Nucleus accumbens (tissue), 56 donors: ENCODE measurements at places on chromosomes 2 and 18.

GRCh38 chr2:234436482-234436837 is 60.4 kb downstream of the ARL4C start:
- DNase-seq: no peak

DNA sequence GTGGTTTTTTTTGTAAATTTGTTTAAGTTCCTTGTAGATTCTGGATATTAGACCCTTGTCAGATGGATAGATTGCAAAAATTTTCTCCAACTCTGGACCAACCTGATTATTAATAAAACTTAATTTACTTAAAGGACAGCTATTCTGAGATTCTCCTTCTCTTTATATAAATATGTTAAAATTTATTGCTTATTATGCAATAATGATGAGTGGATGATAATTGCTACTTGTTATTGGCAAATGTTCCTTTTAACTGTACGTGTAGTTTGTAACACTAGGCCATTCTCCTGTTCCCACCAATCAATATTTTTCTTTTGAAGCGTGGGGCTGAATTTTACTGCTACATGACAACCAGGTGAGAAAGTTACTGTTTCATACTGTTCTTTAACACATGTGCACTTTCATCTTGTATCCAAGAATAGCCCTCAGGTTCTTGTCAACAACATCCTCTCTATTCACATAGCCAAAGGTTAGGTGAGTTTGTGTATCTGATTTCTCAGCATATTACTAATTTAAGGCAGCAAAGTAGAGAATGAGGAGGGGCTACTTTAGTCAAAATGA is 16.6 kb upstream of the STK17B start:
- DNase-seq: no peak

GRCh38 chr2:23777826-23778225 is 149.1 kb downstream of the ATAD2B start:
- no peak for DNase-seq

DNA sequence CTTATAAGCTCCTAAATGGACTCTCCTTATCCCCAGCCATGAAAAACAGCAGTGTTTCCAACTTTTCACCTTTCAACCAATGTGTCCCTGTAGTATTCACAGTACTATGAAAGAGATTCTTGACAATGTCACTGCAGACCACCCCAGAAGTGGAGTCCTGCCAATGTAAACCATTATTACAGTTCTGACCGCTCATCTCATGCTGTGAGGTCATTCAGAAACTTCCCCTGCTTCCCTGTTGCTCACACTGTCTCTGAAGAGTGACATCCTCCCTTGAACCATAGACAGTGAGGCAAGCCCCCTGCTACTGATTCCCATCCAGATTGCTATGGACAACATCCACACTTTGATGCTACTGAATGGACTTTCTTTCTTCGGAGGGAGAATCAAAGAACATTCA is 1523.7 kb upstream of the ACVR2A start:
- DNase-seq: no peak

GRCh38 chr18:74488354-74488753 is 7.8 kb upstream of the CNDP2 start:
- DNase-seq: no peak

DNA sequence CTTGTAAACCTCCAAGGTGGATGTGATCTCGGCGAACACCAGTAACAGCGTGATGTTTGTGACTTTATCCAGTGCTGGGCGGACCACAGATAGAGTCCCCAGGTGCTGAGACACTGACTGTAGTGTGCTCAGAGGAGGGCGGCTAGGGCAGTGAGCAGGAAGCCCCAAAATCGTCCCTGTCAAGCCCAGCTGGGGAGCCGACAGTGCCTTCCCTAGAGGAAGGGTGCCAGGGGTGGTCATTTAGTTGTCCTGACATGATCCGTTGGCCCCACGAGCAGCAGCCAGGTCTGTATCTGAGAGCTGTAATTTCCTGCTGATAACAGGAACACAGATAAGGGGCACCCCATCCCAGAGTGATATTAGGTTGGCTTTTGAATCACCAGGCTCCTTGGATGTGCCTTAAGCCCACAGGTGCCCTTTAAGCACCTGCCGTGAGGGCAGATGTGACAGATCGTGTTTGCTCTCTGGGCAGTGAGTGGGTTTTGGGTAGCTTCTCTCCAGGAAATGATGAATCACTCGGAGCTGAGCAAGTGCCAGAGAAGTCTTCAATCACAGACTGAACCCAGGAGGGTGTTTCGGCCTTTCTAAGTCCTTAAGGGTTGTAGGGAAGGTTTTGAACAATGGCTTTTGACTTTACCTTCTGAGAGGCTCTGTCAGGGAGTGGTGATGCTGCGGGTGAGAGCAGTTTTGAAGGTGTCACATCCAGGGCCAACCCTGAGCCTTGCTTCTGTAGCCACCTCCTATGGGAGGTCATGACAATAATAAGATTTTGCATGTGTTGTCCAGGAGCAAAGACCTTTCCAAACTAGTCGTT is 7.7 kb downstream of the LPIN1 start:
- no peak for DNase-seq

- DNase-seq: no peak
Measured at GRCh38 chr2:165594231-165594934, 124.9 kb downstream of the CSRNP3 start.

DNA sequence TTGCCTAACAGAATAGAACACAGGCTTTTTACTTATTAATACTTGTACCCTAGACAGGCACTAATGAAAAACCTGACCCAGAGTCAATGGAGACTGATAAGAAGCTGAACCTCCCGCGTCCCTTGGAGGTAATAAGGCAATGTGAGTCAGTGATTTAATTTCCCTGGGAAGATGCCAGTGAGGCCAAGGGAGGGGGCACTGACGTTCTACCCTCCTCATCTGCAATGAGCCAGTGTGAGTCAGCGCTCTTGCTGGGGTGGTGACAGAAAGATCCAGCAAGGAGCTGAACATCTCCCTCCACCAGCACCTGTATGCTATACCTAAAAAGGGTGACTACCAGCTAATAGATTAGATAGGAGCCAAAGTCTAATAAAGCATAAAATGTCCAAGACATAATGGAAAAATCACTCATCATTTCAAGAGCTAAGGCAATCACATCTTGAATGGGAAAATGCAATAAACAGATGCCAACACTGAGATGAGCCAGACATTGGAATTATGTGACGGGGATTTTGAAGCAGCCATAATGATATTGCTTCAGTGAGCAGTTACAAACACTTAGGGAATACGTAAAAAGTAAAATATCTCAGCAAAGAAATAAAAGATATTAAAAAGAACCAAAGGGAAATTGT is 116.9 kb downstream of the TPGS2 start:
- peak; percentile 60 for DNase-seq

DNA sequence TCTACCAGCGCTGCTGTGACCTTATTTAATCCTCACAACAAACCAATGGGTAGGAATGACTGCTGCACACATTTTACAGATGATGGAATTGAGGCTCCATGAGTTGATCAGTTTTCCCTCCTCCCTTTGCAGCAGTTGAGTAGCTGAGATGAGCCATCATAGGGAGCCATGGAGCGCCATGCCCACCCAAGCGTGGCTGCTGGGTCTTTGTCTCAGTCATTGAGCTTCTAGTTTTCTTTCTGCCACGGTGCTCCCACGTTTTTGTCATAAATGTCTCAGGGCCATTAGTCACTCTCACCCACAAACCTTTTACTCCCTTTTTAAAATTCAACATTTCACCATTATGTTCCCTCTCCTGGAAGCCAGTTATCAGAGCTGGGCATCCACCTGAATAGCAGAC is 45.8 kb downstream of the TMEM17 start:
- no peak for DNase-seq

DNA sequence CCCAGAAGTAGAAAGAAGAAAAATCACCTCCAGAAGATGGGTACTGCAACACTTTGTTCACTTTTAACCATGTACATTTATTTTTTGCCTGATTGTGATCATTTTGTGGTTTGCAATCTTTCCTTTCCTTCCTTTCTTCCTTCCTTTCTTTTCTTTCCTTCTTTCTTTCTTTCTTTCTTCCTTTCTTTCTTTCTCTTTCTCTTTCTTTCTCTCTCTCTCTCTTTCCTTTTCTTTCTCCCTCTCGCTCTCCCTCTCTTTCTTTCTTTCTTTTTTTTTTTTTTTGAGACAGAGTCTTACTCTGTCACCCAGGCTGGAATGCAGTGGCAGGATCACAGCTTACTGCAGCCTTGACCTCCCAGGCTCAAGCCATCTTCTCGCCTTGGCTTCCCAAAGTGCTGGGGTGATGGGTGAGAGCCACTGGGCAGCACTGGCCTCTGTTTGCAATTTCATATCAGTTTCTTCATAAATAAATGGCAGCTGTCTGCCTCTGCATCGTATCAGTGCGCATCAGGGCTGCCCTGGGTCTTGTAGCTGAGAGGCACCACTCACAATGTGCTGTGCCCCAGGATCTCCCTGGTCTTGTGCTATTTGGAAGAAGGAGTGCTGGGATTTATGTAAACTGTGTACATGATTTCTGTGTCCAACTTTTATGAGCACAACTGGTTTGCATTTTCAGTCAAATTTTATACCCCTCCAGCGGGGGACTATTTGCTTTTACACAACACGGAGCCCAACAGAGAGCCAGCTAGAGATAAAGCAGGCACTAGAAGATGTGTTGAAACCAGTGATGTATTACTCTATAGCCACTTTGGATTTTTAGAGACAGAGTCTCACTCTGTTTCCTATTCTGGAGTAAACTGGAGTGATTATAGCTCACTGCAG is 6.9 kb upstream of the LIMS2 start:
- DNase-seq: no peak

- DNase-seq: peak; percentile 16
Measured at GRCh38 chr2:109736177-109736827, 57.8 kb upstream of the RGPD5 start.

DNA sequence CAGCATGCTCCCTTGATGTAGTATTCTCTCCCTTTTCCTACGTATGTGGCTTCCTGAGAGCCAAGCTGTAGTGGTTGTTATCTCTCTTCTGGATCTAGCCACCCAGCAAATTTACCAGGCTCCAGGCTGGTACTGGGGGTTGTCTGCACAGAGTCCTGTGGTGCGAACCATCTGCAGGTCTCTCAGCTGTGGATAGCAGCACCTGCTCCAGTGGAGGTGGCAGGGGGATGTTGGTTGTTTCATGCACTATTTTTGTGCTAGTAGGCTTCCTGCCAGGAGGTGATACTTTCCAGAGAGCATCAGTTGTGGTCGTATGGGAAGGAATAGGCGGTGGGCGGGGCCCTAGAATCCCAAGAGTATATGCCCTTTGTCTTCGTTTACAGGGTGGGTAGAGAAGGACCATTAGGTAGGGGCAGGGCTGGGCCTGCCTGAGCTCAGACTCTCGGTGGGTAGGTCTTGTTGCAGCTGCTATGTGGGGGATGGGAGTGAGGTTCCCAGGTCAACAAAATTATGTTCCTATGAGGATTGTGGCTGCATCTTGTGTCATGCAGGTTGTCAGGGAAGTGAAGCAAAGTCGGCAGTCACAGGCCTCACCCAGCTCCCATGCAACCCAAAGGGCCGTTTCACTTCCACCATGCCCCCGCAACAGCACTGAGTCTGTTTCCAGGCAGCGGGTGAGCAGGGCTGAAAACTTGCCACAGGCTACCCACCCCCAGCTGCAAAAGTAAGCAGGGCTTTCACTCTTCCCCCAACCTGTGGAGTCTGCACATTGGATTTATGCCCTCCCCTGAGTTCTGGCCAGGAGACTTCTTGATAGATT is 1139.5 kb downstream of the BCL11A start:
- no peak for DNase-seq

- no peak for DNase-seq
Measured at GRCh38 chr18:5106730-5107129, 90.3 kb downstream of the AKAIN1 start.

- peak; percentile 65 for DNase-seq
Measured at GRCh38 chr2:15984368-15985255, 44.3 kb downstream of the MYCN start.

DNA sequence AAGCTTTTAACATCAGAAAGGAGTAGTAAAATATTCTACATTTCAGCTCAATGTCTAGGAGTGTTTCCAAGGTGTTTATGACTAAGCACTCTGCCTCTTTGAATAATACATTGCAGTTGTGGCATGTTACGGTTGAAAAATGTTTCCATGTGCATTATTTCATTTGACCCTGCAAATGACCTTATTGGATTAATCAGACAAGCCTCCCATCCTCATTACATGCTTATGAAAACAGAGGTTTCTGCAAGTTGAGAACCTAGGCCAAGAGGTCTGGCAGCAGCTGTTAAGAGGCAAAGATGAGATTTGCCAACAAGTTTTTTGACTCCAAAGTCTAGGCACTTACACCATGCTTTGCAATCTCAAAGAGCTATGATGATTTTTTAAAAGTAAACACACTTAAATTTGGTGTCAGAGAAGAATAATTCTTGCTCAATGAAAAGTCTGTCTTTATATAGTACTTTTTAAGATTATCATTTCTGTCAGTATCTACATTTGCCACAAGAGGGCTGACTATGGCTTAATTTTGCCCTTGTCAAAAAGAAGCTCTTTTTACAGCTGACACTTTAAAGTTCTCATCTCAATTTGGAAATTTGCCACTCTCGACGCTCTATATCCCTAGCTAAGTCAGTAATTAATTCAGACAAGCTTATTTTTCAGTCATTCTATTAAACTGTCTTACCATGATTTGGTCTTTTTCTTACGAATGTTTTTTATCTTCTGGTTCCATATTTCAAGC is 260.6 kb downstream of the PAX3 start:
- no peak for DNase-seq

GRCh38 chr2:74560591-74560990 is 6.1 kb downstream of the DOK1 start:
- DNase-seq: no peak

DNA sequence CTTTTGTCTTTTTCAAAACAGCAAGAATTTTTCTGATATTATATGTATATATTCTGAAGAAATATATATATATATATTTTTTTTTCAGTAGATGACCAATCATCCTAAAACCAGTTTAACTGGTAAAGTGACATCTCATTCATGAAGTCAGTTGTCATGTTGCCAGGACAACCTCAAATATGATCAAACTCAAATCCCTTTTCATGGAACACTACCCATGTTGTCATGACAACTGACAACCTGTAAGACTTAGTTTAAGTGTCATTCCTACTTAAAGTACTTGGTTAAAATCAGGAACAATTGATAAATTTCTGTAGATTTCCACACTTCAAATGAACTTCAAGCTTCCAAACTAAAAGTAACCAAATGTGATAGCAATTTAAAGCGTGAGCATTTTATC is 101.8 kb upstream of the ERBB4 start:
- no peak for DNase-seq

- DNase-seq: no peak
Measured at GRCh38 chr2:144668493-144669110, 148.7 kb upstream of the ZEB2 start.

DNA sequence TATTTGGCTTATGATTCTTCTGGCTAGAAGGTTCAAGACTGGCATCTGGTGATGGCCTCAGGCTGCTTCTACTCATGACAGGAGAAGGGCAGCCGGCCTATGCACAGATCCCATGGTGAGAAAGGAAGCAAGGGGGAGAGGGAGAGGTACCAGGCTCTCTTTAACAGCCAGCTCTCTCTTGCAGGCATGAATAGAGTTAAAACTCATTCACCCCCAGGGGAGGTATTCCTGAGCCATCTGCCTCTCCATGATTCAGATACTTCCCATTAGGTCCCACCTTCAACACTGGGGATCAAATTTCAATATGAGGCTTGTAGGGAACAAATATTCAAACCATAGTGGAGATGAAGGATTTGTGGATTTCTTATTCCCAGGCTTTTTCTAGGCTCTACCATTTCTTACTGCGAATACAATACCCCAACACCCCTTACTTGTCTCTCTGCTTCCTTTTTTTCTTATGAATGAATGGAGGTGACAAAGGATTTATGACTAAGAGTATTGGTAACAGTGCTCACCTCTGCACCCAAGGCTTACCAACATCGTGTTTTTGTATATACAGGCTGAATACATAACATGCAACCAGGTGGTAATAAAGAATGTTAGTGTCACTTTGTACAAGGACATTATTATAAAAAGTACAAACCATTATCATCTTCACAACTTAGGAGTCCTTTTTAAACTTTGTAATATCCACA is 454.6 kb upstream of the TRIB2 start:
- DNase-seq: no peak

- DNase-seq: no peak
Measured at GRCh38 chr2:73202156-73203054, at the start of gene NOTO. Gene NOTO, plus strand, starts transcription at chr2:73202574. Its CDS starts 93 bp downstream, at chr2:73202667.
